ENCODE measurements at places on chromosomes 7 and 10. TPM values are rescaled to one million over a fixed set of nuclear protein-coding genes. Genes with fewer than 3 reads are reported as not detected.

The ZEB1 gene
- 24.8 TPM for total RNA-seq

The POU6F2 gene
- not detected for total RNA-seq

The LIPJ gene
- not detected for total RNA-seq

The H2BK1 gene
- total RNA-seq: not detected

The FKBP6 gene
- not detected for total RNA-seq

The GHRHR gene
- not detected for total RNA-seq

The VSTM4 gene
- not detected for total RNA-seq

The BEND7 gene
- total RNA-seq: not detected

The LRGUK gene
- total RNA-seq: 0.14 TPM

The SPDYE2 gene
- not detected for total RNA-seq

The SFRP4 gene
- not detected for total RNA-seq

The DCLRE1C gene
- 13.9 TPM for total RNA-seq

GRCh38 chr10:101032637-101033224, 1.7 kb downstream of the SFXN3 start:
- H3K4me1 ChIP-seq: peaks cover 12% of the 10 kb centered on the region
- H3K27ac ChIP-seq: peak overlapping the region; percentile 68
- H3K36me3 ChIP-seq: peaks cover 5% of the 10 kb centered on the region
- no peaks in the 10 kb centered on the region for H3K27me3 ChIP-seq

DNA sequence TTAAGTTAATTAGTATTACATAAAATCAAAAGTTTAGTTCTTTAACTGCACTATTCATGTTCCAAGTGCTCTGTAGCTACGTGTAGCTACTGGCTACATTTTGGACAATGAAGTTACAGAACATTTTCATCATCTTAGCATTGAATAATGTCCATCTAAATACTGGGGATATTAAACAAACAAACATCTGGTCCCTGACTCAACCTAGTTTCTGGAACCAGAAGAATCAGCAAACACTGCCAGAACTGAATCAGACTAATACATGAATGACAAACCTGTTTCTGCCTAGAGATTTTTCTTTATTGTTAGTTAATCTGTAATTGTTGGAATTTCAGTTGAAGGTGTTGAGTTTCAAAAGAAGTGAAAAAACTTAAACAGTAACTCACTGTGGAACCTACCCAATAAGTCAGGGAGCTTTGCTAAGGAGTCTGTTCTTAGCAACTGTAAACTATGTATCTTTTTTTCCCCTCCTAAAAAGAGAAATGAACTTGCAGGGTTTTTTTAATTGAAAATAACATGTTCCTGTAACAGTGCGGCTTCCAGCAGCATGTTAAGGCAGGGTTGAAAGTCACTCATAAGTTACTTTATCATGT, 58.3 kb downstream of the CDK13 start:
- H3K4me1 ChIP-seq: peaks cover 10% of the 10 kb centered on the region
- peaks cover 13% of the 10 kb centered on the region for H3K36me3 ChIP-seq
- no peaks in the 10 kb centered on the region for H3K27me3 ChIP-seq
- no peak for DNase-seq
- no peak overlapping the region for H3K27ac ChIP-seq

GRCh38 chr7:92973293-92973731, 136.9 kb upstream of the CDK6 start:
- DNase-seq: no peak
- peaks cover 11% of the 10 kb centered on the region for H3K27me3 ChIP-seq
- peaks cover 1% of the 10 kb centered on the region for H3K36me3 ChIP-seq
- no peak overlapping the region for H3K4me3 ChIP-seq
- H3K4me1 ChIP-seq: peaks cover 21% of the 10 kb centered on the region
- H3K27ac ChIP-seq: no peak overlapping the region

- DNase-seq: no peak
- no peaks in the 10 kb centered on the region for H3K27me3 ChIP-seq
- no peak overlapping the region for H3K27ac ChIP-seq
- H3K36me3 ChIP-seq: no peaks in the 10 kb centered on the region
Observed at GRCh38 chr7:139813151-139813550, 15.9 kb upstream of the TBXAS1 start.

DNA sequence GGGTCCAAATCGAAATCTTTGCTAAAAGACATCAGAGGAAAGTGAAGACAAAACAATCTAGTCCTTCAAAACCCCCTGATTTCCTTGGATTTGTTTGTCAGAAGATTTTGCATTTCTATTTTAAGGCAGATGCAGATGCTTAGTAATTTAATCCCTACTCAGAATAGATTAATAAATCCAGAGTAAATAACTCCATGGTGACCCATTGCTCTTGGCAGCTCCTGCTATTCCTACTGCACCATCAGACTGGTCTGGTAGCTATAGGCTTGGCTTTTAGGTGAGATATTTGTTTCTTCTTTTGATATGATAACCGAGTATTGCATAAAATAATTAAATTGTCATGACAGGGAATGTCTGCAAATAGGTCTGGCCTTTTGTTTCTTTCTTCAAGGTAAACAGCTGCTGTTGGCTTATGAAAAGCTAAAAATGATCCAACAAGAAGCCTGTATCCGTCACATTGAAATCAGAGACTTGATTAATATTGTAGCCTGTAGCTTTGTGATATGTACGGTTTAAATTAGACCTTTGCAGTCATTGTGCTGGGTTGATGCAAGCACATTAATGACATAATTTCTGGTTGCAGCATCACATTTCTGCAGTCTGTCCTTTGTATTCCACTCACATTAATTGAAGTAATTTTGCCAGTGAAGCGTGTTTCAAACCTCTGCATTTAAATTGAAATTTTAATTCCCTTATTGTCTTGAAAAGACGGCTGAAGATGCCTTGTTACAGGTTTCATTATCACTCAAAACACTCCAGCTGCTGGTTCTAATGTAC, 40.7 kb downstream of the EXOC4 start:
- no peak for DNase-seq
- H3K27me3 ChIP-seq: no peaks in the 10 kb centered on the region
- H3K4me1 ChIP-seq: no peaks in the 10 kb centered on the region
- no peak overlapping the region for H3K27ac ChIP-seq

DNA sequence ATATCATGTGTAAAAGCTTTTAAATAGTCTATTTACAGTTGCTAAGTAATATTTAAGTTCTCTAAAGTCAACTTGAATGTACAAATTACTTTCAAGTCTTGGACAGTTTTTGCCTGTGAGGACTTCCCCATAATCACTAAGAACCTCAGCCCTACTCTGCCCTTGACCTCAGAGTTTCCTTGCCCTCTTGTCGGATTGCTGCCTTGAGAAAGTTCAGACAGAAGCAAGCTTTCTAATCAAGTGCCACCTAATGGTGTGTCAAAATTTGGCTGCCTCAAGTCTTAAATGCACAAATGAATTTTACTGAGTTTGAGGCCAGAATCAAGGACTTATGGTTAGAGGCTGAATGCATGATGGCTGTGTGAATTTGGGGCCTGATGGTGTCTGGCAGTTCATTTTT, 88.3 kb upstream of the KAT6B start:
- H3K4me1 ChIP-seq: peaks cover 13% of the 10 kb centered on the region
- no peaks in the 10 kb centered on the region for H3K27me3 ChIP-seq
- H3K27ac ChIP-seq: no peak overlapping the region
- no peaks in the 10 kb centered on the region for H3K36me3 ChIP-seq
- H3K4me3 ChIP-seq: no peak overlapping the region

DNA sequence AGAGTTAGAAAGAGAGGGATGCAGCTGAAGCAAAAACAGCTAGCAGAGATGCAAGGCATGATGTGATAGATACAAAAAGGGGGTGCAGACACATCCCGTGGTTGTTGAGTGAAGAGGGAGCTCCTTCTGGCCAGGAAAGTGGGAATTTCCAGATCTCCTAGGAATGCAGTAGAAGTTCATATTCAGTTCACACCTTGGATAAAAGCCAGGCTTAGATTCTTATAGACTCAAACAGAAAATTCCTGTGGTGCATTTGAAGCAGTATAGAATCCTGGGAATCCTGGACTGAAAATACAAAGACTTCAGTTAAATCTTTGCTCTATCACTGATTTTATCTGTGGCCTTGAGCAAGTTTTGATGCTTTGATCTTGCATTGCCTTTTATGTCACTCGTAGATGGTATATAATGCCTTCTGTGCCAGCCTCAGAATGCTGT, 33.9 kb downstream of the SGPL1 start:
- H3K27ac ChIP-seq: no peak overlapping the region
- no peaks in the 10 kb centered on the region for H3K27me3 ChIP-seq
- DNase-seq: no peak

GRCh38 chr7:15925608-15926007, 239.1 kb upstream of the MEOX2 start:
- DNase-seq: no peak
- no peaks in the 10 kb centered on the region for H3K36me3 ChIP-seq
- H3K27ac ChIP-seq: no peak overlapping the region
- H3K4me1 ChIP-seq: no peaks in the 10 kb centered on the region
- H3K27me3 ChIP-seq: no peaks in the 10 kb centered on the region

- H3K27me3 ChIP-seq: no peaks in the 10 kb centered on the region
- no peak for DNase-seq
Observed at GRCh38 chr7:26159243-26159642, 7.2 kb downstream of the NFE2L3 start.

DNA sequence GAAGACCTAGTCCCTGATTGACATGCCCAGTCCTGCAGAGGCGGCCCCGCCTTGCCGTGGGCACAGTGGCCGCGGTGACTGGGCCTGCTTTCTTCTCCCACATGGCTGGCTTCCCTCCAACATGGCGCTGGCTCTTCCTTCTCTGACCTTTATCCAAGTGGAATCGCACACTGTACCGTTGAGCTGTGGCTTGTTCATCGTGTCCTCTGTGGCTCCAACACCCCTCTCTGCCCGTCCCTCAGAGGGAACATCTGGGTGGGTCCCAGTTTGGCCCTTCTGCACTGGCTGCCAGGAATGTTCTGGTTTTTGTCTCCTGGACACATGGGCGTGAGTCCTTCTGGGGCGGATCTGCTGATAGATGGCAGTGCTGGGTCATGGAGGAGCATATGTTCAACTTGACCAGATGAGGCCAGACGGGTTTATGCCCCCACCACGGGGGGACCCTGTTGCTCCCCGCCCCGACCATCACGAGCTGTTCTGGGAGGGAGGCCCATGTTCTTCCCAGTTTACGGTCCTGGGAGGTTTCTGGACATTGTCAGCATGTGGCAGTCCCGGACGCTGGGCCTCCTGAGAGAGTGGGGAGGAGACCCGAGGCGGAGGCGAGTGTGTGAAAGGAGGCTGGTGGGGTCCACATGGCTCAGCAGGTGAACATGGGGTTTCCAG, 63.5 kb downstream of the LHPP start:
- H3K27ac ChIP-seq: no peak overlapping the region
- no peaks in the 10 kb centered on the region for H3K27me3 ChIP-seq
- peaks cover 2% of the 10 kb centered on the region for H3K36me3 ChIP-seq

GRCh38 chr7:42947521-42947920, 15.3 kb downstream of the MRPL32 start:
- no peak overlapping the region for H3K27ac ChIP-seq
- H3K36me3 ChIP-seq: no peaks in the 10 kb centered on the region
- H3K4me1 ChIP-seq: peaks cover 11% of the 10 kb centered on the region
- DNase-seq: no peak

GRCh38 chr7:16422103-16422435, 731 bp upstream of the CRPPA start:
- no peaks in the 10 kb centered on the region for H3K36me3 ChIP-seq
- H3K4me3 ChIP-seq: peak overlapping the region; percentile 70
- DNase-seq: no peak
- H3K27ac ChIP-seq: no peak overlapping the region
- H3K27me3 ChIP-seq: no peaks in the 10 kb centered on the region

DNA sequence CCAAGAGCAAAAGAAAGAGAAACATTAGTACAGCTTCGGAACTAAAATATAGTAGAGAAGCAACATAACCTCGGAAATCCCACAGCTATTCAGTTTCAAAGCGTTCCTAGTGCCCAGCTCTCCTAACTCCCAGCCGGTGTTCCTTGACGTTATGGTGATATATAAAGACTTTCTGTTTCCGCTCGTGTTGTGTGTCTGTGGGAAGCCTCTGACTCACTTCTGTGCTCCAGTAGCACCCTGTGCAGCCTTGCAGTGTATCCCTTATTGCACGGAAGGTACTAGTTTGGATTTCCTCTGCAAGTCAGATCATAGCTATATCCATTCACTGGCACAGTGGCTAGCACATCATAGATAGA, 535 bp downstream of the ASAH2B start:
- H3K4me3 ChIP-seq: peak overlapping the region; percentile 98
- peaks cover 16% of the 10 kb centered on the region for H3K4me1 ChIP-seq
- H3K27ac ChIP-seq: peak overlapping the region; percentile 95
- H3K36me3 ChIP-seq: no peaks in the 10 kb centered on the region
- H3K27me3 ChIP-seq: no peaks in the 10 kb centered on the region

- H3K27me3 ChIP-seq: peaks cover 4% of the 10 kb centered on the region
- H3K4me3 ChIP-seq: peak overlapping the region; percentile 82
- DNase-seq: peak; percentile 15
- H3K4me1 ChIP-seq: peaks cover 14% of the 10 kb centered on the region
Observed at GRCh38 chr7:130667593-130668257, 823 bp downstream of the COPG2 start.

- no peak overlapping the region for H3K4me3 ChIP-seq
- no peaks in the 10 kb centered on the region for H3K27me3 ChIP-seq
- no peak overlapping the region for H3K27ac ChIP-seq
- no peak for DNase-seq
Observed at GRCh38 chr7:1548438-1548831, 7.6 kb downstream of the TMEM184A start.

DNA sequence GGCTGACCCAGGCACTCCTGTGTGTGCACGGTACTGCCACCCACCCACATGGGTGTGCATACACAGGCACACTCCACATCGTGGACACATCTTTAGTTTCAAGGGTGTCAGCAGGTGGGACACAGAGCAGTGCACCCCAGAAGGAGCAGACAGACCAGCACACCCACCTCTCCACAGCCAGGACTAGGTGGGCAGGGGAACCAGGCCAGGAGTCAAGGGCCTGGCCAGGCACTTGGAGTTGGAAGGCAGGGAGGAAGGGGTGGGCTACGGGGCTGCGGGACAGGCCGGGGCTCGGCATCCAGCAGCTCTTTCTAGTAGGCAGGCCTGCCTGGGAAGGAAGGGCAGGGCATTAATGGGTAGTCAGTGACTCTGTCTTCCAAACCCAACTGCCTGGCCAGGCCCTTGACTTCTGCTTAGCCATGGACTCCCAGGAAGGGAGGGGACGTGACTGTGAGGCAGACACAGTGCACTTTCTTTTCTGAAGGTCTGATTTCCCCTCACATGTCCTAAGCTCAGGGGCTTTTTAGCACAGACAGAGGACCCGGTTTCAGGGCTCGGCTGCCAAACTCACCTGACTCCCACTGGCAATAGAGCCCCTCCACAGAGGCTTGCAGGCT, 14.6 kb downstream of the RASGEF1A start:
- no peaks in the 10 kb centered on the region for H3K36me3 ChIP-seq
- peaks cover 8% of the 10 kb centered on the region for H3K4me1 ChIP-seq
- no peak for DNase-seq
- no peak overlapping the region for H3K27ac ChIP-seq
- peaks cover 1% of the 10 kb centered on the region for H3K27me3 ChIP-seq

Measured in activated naive CD4-positive, alpha-beta T cell treated with anti-CD3 and anti-CD28 coated beads for 36 hours (primary cell).